ENCODE measurements at places on chromosomes 12 and 14.
A peak's percentile ranks its signal among the peaks of the same experiment; 100 is the strongest.

DNA sequence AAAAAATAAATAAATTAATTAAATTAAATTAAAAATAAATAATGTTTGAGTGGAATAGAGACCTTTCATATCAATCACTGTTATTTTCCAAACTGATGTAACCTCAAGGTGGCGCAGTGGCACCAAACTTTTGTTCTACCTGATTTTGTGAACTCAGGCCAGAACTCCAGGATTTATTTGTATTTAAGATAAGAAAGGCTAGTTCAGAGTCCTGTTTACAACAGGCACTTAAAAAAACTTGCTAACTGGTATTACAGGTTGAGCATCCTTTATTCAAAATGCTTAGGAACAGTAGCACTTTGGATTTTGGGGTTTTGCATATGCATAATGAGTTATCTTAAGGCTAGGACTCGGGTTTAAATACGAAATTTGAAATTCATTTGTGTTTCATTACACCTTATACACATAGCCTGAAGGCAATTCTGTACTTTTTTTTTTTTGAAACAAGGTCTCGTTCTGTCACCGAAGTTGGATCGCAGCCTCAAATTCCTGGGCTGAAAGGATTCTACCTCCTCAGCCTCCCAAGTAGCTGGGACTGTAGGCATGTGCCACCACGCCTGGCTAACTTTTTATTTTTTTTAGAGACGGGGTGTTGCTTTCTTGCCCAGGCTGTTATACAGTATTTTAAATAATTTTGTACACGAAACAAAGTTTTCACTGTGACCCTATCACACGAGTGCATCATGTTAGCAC is 32.4 kb downstream of the YY1 start:
- peak; percentile 58 for DNase-seq

- no peak for DNase-seq
Measured at GRCh38 chr14:33767586-33768457, 183.1 kb downstream of the EGLN3 start.

DNA sequence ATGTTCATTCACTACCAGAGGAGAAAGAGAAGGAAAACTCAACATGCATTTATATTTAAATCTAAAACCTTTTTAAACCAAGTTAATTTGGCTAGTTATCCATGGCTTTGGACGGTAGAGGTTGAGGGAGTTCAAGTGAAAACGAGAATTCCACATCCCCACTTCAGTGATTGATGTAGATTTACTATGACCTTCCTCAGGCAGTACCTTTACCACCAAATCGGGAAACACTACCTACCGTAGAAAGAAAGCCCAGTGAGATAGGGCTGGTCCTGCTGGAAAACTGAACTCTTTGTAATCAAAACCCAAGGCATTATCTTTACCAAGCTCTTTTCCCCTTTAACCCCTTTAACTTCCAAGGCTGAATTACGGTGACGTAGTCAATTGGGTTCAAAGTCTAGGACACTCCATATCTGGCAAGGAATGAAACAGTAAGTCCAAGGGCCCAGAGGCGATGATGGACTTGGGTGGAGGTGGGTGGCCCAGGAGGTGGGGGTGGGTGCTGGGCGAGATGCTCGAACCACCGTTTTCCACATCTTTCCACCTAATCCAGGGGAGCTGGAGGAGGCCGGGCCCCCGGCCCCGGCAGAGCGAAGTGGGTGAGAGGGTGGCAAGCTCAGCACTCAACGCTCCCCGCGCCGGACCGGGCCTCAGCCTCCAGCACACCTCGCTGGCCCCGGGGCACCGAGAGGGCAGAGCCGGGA is 618 bp downstream of the SEC23A start:
- DNase-seq: peak; percentile 20

- no peak for DNase-seq
Measured at GRCh38 chr12:102528111-102528510, 47.7 kb upstream of the IGF1 start.

DNA sequence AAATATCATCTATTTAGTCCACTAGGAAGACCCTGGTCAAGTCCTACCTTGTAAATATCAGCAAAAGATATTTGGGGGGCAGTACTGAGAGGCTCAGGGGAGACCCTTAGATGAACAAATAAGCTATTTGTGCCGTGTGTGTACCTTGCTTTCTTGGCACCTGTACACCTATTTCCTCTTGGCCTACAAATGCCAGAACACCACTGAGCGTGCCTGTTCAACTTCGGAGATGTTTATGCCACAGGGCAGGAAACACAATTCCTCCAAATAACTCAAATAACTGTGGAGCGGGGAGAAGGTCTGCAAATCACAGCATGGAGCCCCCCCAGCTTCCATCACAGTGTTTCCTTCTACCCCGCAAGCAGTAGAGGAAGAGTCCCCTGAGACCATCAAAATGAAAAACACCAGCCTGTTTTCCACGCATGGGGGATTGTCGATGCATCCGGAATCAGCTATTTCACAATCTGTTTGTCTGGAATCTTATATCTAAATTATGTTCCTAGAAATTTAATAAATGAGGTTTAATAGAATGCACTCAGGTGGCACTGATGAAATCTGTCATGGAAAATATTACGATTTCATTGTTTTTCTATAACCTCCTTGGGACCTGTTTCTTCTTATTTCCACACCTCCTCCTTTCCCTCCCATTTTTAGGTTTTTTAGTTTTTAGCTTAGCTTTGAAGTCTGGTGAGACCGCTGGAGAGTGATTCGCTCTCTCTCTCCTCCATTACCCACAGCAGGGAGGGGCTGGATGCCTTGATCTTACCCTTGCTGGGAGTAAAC is 254.0 kb upstream of the SRRM4 start:
- no peak for DNase-seq

Data from hematopoietic multipotent progenitor cell treated with erythropoietin and hydrocortisone succinate and interleukin-3 and kit ligand, for 8 days (in vitro differentiated cells).